Activated CD4-positive, alpha-beta T cell treated with anti-CD3 and anti-CD28 coated beads for 1 hour (primary cell): ENCODE measurements at places on chromosomes 1 and 21.

- no peak for DNase-seq
These were observed 5.9 kb downstream of the NIPAL3 start for GRCh38 chr1:24421502-24421901.

GRCh38 chr1:111552587-111552986 lies 49.2 kb upstream of the ADORA3 start:
- no peak for DNase-seq

- no peak for DNase-seq
These were observed 151.5 kb downstream of the PEX14 start for GRCh38 chr1:10626131-10626731.

- no peak for DNase-seq
These were observed 44.2 kb downstream of the SLC19A1 start for GRCh38 chr21:45497846-45498645.

DNA sequence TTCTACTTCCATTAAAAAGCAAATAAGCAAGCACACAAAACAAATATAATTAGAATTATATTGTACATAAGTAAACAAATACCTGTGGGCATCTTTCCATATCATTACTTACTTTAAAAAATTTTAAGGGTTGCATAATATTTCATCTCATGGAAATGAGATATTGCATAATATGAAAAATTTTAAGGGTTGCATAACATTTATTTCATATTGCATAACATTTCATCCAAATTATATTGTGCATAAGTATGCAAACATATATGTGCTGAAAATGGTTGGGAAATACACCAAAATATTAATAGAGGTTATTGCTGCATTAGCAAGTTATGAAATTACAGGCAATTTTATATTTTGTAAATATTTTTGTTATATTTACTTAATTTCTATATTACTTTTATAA lies 213.7 kb downstream of the KCNH1 start:
- DNase-seq = no peak

GRCh38 chr1:186016856-186017255 lies 282.7 kb downstream of the HMCN1 start:
- no peak for DNase-seq

GRCh38 chr1:169546087-169546995 lies 39.9 kb downstream of the F5 start:
- DNase-seq = peak; percentile 21

- no peak for DNase-seq
These were observed 119.0 kb upstream of the NRIP1 start for GRCh38 chr21:15183813-15184257.

DNA sequence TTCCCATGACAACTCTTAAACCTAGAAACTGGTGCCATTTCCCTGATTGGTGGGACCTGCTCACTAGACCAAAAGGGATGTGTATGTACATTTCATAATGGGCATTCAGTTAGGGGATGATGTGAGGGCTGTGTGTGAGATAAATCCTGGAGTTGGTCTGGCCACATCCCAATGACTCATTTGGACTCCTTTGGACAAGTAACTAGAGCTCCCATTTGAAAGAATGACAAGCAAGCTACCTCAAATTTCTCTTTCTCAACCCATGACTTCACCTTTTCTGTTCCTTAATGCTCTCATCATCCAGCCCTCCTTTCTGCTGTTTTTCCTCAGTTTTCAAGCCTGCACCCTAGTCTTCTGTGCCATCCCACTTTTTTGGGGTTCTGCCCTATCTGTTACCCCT lies 27.9 kb downstream of the EBNA1BP2 start:
- no peak for DNase-seq

DNA sequence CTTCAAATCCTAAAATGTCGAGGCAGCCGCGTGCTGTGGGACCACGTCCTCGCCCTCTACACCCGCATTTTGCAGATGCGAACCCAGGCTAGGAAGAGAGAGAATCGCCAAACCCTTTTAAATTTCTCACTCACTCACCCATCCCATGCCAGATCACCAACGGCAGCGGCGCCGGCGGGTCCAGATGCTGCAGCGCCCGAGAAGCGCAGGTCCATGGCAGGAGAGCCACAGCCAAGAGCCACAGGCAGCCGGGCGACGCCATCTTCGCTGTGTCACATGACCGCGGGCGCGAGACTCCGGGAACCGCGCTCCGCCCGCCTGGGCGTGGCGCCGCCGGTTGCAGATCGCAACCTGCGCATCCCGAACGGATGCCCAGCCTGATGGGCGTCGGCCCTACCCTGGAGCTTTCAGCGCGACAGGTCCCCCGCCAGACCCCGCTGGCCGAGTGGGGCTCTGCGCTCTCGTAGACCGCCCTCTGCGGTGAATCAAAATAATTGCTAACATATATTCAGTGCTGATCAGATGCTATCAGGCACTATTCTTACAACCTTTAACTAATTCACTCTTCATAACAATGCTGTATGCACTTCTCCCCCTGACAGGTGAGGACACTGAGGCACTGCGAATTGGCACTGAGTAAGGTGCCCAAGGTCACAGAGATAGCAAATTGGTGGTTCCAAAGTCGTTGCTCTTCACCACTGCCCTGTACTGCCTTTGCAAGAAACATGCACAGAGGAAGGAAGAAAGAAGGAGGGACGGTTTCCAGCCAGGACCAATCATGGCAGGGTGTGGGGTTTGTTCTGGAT lies at the start of gene PPT1:
Gene PPT1 (minus strand): TSS at position 276 of the 806 bp plus-strand sequence. CDS start 14 bp downstream, at position 262.
- DNase-seq = peak; percentile 55

- no peak for DNase-seq
These were observed 87.3 kb downstream of the RPS6KC1 start for GRCh38 chr1:213138391-213138790.

DNA sequence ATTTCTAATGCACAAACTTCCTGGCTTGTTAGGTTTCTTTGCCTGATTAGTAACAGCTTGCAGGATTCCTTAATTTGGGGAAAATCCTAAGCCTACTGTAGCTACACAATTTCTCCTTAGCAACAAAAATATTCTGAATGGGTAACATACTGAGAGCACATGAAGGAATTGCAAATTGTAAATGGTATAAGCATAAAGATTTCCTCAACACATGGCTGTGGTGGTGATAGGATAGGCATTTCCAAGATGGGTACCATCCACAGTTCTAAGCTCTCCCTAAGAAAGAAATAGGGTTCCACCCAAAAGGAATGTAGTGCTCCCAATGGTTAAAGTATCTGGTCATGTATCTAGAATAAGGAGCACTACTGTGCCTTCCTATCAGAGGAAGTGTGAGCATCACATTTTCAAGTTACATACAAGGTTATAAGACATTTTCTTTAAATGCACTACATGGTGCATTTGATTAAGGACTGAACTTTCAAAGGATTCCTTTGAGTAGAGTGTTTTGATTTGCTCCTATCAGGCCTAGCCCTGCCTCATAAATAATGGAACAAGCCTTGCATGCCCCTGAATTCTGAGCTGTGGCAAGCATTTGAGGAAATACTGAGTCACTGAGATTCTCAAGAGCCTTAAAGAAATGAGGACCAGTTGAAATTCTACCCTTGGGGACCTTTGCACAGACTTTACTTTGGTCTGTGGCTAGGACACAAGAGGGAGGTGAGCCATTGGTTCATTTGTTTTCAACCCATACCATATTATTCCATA lies 286.4 kb downstream of the PTBP2 start:
- DNase-seq = no peak

DNA sequence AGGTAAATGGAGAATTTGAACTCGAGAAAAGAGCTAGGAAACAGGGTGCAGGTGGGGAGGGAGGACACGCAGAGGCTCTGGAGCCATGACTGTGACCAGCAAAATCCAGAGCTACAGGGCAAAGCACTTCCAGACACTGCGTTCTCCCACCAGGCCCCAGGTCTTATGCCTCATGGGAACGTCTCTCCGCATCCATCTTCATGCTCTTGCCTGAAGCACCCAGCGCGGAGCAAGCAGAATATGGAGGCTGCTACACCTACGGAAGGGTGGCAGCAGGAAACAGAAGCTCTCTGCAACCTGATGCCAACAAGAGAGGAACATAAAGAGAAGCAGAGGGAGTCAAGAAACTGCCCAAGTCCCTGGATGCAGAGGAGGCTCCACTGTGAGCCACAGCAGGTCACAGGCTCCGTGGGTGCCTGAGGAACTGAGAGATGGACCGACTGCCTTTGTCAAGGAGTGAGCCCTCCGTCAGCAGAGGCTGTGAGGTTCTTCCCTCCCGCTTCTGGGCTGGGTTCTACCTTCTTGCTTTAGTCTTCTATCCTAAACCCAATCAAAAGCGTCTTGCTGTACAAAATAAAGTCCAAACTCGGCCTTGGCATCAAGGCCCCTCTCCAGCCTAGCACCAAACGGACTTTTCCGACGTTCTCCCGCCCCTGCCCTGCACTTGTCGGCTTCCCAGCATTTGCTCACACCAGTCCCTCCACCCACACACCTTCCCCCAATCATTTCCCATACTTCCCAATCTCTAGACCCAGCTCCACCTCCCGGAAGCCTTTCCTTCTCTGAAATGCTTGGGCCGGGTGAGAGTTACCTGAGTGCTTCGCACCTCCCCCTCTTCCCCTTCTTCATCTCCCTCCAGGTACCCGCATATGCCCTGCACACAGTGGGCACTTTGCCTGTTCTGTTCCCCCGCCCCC lies 930 bp downstream of the DHCR24 start:
- DNase-seq = no peak

DNA sequence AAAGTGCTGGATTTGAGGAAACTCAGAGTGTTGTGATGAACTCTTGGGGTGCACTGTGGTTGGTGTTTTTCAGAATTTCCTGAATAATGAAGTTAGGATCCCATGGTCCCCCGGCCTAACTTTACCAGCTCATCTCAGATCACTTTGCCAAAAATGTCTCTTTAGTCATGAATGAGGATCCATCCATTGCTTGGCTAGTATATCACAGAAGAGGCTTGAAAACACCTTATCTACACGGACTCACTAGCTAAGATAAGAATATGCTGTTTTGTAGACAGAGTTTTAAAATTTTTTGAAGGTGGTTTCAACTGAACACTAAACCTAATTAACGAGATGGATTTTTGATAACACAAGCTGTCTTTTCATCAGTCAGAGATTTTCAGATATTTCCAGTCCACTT lies 53.8 kb downstream of the IVNS1ABP start:
- DNase-seq = no peak

- DNase-seq = no peak
These were observed 222 bp upstream of the GIPC2 start for GRCh38 chr1:78045563-78045925.

GRCh38 chr1:100462326-100463025 lies 75.5 kb upstream of the GPR88 start:
- DNase-seq = no peak

GRCh38 chr1:92301021-92301420 lies 2.2 kb downstream of the RPAP2 start:
- no peak for DNase-seq
